ENCODE measurements at places on chromosomes 16 and 17.

GRCh38 chr16:76276745-76277438 lies at the start of gene CNTNAP4:
Gene CNTNAP4 (plus strand): TSS chr16:76277401. CDS start chr16:76277663, 262 bp downstream.
- DNase-seq, result peak; percentile 85

DNA sequence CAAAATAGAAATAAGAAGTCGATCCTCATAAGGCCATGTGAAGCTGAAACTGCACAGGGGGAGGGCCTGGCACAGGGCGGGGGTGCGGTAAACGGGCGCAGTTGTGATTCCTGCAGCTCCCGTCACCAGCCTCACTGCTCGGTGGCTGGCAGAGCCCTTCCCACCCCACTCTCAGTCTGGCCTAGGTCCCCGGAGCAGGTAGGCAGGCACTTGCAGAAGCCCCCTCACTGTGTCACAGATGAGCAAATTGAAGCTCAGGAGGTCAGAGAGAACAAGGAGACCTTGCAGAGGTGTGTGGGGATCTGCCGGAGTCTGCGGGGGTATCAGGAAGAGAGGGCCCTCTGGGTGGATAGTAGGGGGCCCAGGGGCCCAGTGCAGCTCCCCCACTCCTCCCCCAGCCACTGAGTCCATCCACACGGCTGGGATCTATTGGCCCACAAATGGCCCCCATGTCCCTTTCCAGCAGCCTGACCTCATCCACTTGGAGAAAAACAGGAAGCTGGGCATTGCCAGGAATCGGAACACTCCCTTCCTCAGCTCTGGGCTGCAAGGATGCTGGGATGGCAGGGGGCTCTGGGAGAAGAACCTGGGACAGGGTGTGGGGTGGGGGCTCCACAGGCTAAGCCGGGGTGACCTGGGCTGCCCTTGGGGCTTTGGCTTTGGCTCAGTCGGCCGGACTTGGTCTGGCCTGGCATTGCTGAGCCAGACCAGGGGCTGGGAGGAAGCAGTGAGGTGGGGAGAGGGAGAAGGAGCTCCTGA lies 21.4 kb upstream of the MAP3K14 start:
- DNase-seq, result peak; percentile 48

GRCh38 chr17:8337802-8338752 lies 1.6 kb upstream of the ODF4 start:
- DNase-seq, result no peak

- DNase-seq, result no peak
These were observed 341.0 kb downstream of the CPPED1 start for GRCh38 chr16:12462426-12463280.

GRCh38 chr17:56995766-56996165 lies 17.8 kb downstream of the SCPEP1 start:
- DNase-seq, result no peak

DNA sequence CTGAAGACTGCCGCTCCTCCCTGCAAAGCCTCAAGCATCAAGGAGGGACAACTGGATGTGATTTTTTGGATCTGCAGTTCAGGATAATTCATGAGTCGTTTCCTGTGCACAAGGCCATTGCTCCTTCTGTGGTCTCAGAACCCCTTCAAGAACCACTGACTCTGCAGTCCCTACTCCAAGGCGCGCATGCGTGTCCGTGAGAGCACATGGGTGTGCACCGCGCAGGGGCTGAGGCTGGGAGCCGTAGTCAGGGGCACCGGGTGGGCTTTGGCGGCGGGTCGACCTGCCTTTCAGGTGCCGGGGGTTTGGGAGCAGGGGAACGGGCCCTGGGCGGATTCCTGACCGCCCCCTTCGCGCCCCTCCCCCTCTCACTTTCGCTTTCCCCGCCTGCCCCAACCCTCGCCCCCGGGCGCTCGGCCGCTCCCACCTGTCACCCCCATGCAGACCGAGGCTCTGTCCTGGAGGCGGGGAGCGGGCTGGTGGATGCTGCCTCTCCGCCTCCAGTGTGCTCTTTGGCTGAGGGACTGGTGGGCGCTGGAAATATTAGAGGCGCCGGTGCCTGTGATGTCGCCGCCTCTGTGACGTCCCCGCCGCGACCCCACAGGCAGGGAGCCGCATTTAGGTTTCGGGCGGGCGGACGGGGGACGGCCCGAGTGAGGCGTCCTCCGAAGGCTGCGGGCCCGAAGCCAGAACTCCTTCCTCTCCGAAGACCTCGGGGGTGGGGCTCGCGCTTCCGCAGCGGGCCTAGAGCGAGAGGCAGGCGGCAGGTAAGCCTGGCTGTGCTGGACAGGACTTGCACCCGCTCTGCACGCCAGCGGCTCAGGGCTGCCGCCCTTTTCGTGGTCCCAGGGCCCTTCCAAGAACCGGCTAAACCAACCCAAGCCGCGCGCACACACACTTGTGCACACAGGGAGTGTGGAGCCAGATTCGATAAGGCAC lies at the start of gene SPATA32:
Gene SPATA32 (minus strand): TSS at position 518 of the 939 bp plus-strand sequence. CDS start 78 bp downstream, at position 440.
- DNase-seq, result peak; percentile 66

DNA sequence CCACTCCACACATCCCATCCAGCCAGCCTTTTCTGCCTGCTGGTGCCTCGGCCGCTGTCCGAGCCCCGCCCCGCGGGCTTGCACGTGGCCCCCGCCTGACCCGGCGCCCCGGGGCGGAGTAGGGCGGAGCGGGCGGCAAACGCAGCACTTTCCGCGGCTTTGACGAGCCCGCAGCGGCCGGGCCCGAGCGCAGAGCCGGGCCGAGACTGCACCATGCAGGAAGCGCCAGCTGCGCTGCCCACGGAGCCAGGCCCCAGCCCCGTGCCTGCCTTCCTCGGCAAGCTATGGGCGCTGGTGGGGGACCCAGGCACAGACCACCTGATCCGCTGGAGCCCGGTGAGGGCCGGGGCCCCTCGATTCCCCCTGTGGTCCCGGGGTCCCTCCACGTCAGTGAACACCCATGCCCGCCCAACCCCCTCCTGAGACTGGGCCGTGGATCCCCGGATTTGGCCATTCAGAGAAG lies at the start of gene HSF4:
Gene HSF4 (plus strand): TSS at position 147 of the 463 bp plus-strand sequence. CDS start 67 bp downstream, at position 214.
- peak; percentile 29 for DNase-seq

DNA sequence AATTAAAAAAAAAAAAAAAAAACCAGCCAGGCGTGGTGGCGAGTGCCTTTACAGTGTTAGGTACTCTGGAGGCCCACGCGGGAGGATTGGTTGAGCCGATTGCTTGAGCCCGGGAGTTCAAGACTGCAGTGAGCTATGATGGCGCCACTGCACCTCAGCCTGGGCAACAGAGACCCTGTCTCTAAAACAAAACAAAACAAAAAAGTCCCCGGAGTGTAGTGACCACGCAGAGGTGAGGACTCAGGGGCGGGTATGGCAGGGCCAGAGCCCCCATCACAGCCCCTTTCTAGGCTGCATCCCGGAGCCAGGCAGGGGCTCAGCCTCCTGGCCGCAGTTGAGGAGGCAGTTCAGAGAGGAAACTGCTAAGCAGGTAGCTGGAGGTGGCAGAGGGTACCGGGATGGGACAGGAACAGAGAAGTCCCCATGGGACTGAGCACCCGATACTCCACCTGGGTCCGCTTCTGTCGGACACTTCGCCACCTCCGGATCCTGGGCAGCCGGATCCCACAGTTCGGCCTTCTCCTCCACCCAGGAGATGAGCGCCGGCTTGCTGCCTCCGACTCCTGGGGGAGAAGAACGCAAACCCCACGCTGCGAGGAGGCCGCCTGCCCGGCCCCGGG lies 800 bp downstream of the ZNF747 start:
- DNase-seq, result no peak

GRCh38 chr16:57724531-57724930 lies 11.0 kb upstream of the KATNB1 start:
- no peak for DNase-seq

GRCh38 chr17:8459107-8459506 lies 23.4 kb downstream of the NDEL1 start:
- no peak for DNase-seq

DNA sequence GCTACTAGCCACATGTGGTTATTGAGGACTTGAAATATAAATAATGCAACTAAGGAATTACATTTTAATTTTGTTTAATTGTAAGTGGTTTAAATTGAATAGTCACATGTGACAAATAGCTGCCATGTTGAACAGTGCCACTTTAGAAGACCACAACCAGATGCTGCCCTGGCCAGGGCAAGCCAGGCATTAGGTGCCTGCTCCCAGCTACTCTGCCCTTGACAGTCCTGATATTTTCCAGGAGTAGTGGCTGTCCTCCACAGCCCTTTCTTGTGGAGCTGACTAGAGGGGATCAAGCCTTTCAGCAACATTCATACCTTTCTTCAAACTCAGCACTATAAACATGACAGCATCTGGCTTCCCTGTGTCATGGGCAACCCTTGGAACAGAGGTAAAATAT lies 31.0 kb downstream of the TMEM100 start:
- no peak for DNase-seq

DNA sequence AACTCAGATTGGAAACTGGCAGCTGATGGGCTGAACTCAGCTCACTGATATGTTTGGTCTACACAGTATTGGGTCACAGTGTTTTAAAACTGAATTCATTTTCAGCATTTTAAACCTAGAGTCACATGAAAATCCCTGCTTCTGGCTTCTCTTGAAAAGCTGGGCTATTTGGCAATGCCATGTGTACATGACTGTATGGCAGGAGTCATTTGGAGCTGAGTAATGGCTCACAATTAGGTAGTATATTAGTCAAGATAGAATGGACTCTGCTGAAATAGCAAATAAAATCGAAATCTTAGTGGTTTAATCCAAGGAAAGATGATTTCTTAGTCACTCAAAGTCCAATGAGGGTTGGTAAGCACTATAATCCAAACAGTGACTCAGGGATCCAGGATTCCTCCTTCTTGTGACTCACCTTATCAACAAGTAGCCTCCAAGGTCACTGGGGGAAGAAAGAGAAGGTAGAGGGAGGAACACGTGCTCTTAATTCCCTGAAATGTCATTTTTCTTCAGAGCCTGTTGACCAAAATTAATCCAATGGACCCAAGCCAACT lies 13.9 kb upstream of the PMP22 start:
- DNase-seq, result no peak

DNA sequence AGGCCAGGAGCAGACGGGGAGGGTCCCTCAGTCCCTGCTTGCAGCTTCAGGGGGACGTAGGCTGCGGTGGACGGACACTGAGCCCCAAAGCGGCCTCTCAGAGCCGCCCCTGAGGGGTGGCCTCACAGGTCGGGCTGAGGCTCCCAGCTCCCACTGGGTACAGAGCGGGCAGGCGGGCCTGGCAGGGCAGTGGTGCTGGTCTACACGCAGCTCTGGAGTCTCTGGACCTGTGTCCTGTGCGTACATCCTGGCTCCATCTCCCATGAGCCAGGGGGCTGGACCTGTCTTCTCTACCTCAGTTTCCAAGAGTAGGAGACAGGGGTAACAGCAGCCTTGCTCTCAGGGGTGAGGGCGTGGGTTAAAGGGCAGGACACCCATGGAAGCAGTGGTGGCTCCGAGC lies 1.7 kb downstream of the DPEP1 start:
- no peak for DNase-seq

DNA sequence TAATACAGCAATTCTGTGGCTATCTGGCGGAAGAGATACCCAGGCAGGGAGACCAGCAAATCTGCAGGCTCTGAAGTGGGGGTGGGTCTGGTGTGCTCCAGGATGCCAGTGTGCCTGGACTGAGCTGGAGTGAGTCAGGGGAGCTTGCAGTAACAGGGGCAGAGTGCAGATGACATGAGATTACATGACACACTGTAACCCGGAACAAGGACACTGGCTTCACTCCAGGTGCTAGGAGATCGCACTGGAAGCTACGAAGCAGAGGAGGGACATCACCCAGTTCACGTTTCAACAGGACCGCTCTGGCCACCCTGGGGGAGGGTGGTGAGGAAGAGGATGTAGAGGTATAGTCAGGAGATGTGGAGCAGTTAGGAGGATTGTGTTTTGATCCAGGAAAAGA lies 475.6 kb downstream of the CDH13 start:
- no peak for DNase-seq

DNA sequence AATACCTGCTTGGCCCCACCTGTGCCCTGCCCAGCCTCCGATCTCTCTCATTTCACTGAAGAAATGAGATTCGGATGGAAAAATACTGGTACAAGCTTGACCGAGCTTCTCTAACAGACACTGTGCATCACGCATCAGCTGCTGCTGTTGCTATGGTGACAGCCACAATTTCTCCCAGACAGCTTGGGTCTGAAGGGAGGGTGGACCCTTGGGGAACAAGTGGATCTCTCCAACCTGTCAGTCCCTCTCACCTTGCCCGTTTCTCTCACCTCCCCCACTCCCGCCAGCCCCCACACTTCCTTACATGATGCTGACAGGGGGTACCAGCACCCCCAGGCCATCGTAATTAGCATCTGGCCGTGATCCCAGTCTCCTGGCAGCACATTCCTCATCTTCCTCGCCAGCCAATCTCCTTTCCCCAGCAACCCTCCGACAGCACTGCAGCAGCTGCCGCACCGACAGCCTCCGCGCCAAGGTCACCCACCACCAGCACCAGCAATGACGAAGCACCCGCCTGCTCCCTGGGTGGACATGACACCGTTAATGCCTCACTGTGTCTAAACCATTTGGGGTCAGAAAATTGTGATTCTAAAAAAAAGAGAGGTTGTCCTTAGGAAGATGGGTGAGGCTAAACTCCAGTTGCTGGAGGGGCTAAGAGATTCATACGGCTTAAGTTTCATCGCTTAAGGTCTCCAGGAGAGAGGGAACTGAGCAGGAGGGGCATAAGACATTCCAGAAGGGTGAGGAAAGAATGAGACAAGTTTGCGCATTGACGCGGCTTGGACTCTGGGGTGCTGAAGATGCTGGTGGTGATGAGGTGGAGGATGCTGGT lies 58.6 kb upstream of the TNRC6A start:
- DNase-seq, result peak; percentile 78

DNA sequence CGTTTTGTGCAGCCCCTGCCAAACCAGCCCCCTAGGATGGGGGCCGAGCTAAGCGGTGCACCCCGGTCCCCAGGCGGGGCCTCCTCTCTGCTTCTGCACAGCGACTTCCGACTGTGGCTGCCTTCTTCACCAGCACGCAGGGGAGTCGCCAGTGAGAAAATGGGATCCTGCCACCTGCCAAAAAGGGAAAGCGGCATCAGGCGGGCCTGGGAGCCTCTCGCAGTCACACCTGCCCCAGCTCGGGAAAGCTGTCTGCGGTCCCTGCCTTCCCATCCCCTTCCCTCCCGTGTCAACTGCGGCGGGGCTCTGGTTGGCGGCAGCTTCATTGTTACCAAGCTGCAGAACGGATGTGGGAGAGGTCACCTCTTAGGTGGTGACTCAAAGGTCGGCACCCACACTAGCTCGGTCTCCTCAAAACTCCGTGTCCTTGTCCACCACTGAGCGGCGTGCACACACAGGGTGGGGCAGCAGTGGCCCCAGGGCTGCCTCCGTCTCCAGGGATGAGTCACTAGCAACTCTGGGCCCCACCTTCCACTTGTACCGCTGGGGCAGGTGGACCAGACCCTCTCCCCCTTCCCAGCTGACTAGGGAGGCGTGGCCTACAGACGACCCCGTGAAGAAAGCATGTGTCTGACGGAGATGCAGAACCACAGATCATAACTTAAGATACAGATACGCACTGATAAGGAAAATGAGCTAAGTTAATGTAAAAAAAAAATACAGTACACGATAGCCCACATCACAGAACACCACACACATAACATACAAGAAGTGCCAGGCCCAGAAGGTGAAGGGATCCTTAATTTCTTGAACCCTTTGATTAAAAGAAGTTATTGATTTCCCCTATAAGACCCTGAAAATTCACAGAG lies 1.5 kb upstream of the PCYT2 start:
- DNase-seq, result no peak

DNA sequence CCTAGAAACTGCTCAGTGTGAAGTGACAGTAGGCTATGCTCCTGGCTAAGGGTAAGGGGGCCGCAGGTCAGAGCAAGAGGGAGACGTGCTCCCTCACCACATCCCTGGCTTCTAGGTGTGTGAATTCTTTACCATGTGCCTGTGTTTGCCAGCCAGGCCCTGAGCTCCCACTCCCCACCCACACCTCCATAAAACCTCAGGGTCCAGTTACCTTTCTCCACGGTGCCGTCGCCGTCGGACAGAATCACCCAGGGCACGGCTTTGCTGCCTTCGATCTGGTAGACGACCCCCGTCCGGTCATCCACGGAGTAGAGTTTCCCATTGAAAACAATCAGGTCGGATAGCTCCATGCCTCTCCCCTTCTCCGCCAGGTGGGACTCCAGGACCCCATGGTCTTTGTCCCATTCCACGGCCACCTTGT lies 12.8 kb downstream of the CANT1 start:
- DNase-seq, result no peak

Data from femur (tissue), 1 donor.